ENCODE measurements at places on chromosomes 5 and 9.

GRCh38 chr9:99822109-99822805, 572 bp downstream of the NR4A3 start:
- peak; percentile 28 for DNase-seq

DNA sequence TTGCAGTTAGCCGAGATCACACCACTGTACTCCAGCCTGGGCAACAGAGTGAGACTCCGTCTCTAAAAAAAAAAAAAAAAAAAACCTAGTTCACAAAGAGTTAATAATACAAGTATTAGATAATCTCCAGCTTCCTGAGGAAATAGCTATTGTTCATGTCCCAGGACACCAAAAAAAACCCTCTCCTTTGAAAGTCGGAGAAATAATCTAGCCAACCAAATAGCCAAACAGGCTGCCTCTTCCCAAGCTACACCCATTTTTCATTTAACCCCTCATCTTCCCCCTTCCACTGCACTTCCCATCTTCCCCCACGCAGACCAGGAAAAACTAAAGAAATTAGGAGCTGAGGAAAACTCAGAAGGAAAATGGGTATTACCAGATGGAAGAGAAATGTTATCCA, 23.6 kb downstream of the CNOT8 start:
- no peak for DNase-seq

DNA sequence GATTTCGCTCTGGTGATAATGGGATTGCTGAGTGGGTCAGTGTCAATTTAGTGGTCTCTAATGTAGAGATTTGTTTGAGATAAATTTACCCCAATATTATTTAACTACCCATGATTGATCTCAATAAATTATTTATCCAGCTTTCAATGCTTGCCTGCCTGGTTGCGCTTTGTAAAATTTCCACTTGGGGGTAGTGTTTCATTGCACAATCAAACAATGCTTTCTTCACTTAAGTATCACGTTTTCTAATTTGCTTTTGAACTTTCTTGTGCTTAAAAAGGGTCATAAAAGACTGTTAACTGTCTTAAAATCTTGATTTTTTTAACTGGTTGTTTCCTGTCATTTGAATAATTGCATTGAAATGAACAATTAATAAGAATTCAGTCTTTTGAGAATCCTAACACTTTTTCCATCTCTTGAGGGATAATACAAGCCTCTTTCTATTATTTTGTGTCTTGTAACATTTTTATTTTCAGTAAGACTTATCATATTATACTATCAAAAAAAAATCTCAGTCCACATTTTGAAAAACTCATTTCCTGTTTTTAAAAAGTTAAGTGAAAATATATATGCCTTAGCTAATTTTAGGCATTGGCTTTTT, 18.7 kb downstream of the HSD17B4 start:
- no peak for DNase-seq

DNA sequence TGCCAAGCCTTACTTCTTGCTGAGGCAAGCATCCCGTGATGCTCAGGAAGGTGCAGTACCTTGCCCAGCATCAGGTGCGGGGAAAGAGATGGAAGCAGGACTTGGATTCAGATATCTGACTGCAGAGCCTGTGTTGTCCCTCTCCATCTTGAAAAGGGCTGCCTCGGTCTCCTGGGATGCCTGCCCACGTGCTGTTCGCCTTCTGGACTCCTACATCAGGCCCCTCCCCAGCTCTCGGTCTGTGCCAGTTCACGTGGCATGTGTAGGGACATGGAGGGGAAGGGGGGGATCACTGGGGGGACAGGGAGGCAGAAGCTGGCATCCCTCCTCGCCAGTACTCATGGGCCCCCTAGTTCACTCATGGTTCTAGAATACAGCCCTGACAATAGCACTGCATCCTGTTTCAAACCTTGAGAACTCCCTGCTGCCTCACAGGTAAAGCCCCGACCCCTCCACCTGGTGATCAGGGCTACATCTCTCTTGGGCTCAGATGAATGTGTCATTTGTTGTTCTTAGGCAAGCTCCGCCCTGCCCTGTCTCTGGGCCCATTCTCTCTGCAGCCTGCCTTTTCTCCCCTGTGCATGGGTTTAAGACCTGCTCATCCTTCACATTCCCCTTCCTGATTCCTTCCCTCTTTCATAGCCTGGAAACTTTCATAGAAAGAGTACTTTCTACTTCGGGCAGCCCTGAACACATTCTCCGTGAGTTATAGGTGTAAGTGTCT, 38.9 kb upstream of the SLC25A51 start:
- no peak for DNase-seq

DNA sequence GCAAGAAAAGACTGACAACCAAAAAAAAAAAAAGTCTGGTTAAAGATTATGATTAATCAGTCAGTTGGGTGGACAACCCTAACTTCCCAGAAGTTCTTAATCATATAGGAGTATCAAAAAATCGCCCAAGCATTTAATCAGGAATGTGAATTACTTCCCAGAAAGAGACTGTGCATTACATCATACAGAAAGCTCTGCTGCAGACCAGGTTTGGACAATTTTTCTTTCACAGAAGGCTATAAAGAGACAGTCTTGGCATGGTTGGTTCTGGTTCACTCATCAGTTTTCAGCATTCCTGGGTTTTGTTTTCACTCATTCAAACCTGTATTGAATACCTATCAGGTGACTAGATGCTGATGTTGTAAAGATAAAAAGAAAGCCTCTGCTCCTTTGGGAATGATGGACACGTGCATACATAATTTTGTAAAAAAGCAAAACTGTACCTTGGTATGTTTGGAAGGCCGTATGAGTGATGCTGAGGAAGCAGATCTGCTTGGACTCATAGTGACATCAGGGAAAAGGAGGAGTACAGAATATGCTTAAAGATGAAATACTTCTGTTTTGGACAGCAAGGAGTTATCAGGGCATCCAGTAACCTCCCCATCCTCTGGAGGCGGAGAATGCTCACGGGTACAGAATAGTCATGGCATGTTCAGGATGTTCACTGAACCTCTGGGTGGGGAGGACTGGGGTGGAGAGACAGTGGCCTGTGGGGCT, 178.4 kb downstream of the GNA14 start:
- DNase-seq: no peak

Data from heart left ventricle (tissue), 16 donors.